Naive thymus-derived CD8-positive, alpha-beta T cell (primary cell): ENCODE measurements at places on chromosomes 13 and 19. TPM values are rescaled to one million over a fixed set of nuclear protein-coding genes. Genes with fewer than 3 reads are reported as not detected.
A peak's percentile ranks its signal among the peaks of the same experiment; 100 is the strongest.

The APLP1 gene
- total RNA-seq = not detected

GRCh38 chr13:94859278-94859691 lies 146.9 kb upstream of the SOX21 start:
- peaks cover 1% of the 10 kb centered on the region for H3K27me3 ChIP-seq
- H3K4me3 ChIP-seq = no peak overlapping the region
- no peak overlapping the region for H3K27ac ChIP-seq
- DNase-seq = no peak

- peaks cover 50% of the 10 kb centered on the region for H3K27me3 ChIP-seq
- H3K36me3 ChIP-seq = peaks cover 3% of the 10 kb centered on the region
- peak; percentile 30 for DNase-seq
- no peak overlapping the region for H3K4me3 ChIP-seq
- no peak overlapping the region for H3K27ac ChIP-seq
Measured at GRCh38 chr13:97015661-97016350, 21.5 kb upstream of the OXGR1 start.

GRCh38 chr13:112331675-112332074 lies 44.5 kb upstream of the SPACA7 start:
- no peak for DNase-seq
- no peaks in the 10 kb centered on the region for H3K4me1 ChIP-seq

DNA sequence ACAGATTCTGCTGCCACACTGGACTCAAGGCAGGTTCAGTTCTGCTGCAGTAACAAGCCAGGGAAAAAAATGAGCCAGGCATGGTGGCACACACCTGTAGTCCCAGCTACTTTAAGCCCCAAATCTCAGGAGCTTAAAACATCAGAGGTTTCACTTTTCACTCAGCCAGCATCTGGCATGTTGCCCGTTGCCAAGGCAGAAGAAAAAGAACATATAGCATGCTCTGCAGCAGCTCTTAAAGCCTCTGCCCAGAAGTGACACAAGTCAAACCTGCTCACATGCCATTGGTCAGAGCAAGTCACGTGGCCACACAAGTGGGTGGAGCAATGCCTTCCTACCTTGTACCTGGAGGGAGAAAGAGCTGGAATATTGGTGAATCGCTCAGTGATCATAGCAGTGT lies 14.7 kb upstream of the ADGRE5 start:
- H3K4me3 ChIP-seq = peak overlapping the region; percentile 79
- H3K27me3 ChIP-seq = no peaks in the 10 kb centered on the region
- H3K27ac ChIP-seq = peak overlapping the region; percentile 100
- peaks cover 37% of the 10 kb centered on the region for H3K4me1 ChIP-seq

GRCh38 chr13:98476538-98476966 lies 100.4 kb downstream of the STK24 start:
- H3K27me3 ChIP-seq = no peaks in the 10 kb centered on the region
- peaks cover 35% of the 10 kb centered on the region for H3K4me1 ChIP-seq
- H3K4me3 ChIP-seq = peak overlapping the region; percentile 68
- DNase-seq = peak; percentile 63
